IPS DF 19.7 (cell line): ENCODE measurements at places on chromosomes 11 and 22.

- DNase-seq: no peak
These were observed 80.5 kb downstream of the DGCR2 start for GRCh38 chr22:19041704-19042074.

DNA sequence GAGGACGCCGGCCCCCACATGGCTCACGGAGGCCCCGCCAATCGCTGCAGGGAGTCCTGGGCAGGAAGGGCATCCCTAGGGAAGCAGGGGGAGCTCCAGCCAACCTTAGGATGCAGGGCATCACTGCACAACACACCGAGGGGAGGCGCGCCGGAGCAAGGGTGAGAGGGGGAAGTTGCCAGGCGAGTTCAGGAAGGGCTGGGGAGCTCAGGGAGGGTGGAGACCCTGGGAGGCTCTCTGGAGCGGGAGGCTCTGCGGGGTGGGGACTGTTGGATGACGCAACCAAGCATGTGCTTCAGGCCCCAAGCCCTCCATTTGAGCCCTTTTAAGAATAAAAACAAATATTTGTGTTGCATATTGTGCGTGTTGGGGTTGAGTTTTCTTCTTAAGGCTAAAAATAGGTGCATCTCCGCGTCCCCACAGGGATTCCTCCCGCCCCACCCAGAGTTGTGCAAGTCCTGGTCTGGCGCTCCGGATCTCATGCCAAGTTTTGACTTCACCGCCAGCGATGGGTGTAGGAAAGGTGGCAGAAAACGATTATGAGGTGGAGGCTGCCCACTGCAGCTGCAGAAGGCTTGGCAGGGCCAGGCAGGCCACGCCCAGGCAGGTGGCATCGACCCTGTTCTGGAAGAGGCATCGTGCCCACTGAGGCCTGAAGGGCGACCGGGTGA, 65.2 kb downstream of the WNT7B start:
- DNase-seq: no peak

- DNase-seq: no peak
These were observed 19.8 kb downstream of the PTDSS2 start for GRCh38 chr11:469684-470560.

GRCh38 chr22:49577168-49578060, 250.3 kb downstream of the BRD1 start:
- DNase-seq: no peak

DNA sequence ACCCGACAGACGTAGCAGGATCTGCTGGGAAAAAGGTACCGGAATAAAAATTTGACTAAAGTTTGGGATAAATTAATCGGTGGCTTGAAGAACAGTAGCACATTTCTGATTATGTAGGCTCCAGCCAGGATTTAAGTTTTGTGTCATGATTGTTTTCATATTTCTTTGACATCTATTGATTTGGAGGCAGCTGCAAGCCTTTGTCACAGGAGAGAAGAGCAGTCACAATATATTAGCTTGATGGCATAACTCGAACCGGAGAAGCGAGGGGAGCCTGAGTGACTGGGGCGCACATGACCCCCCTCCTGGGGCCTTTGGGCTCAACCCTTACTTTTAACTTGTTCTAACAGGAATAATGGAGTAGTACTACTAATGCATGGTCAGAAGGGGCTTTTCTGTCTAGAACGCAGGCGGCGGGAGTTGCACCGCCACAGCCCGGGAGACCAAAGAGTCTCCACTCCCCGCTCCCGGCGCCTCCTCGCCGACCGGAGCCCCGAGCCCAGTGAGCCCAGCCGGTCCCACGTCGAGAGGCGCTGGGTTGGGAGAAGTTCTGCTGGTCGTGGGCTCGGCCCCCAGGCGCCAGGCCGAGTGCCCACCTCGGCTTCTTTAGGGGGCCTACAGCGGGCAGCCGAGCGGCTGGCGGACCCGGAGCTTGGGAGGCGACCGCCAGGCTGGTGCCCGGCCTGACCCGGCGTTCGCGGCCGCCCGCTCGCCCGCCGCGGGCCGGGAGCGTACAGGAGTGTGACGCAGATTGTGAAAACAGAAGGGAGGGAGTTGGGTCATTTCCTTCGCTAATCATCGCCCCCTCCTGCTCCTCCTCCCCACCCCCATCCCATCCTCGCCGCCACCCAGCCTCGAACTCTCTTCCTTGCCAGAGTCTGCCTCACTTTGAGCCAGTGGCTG, 15.7 kb upstream of the PAX6 start:
- no peak for DNase-seq

DNA sequence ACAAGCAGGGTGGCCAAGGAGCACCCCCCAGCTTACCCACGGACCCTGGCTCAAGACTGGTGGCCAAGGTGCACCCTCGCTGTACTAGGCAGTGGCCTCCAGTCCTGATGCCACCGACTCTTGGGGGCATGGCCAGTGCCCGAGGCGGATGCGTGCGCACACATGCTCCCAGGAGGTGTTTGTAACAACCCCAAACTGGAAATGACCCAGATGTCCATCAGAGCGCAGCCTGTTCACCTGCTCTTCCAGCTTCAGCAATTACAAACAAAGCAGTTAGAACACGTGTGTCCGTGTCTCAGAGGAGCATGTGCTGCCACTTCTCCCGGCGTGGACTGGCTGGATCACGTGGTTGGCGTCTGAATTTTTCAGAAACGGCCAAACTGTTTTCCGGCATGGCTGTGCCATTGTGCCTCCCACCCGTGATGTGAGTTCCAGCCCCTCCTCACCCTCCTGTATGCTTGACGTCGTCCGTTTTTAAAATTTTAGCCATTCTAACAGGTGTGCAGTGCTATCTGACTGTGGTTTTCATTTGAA, 7.1 kb upstream of the MUC6 start:
- no peak for DNase-seq

GRCh38 chr22:28398981-28399380, 280.7 kb downstream of the TTC28 start:
- DNase-seq: no peak

DNA sequence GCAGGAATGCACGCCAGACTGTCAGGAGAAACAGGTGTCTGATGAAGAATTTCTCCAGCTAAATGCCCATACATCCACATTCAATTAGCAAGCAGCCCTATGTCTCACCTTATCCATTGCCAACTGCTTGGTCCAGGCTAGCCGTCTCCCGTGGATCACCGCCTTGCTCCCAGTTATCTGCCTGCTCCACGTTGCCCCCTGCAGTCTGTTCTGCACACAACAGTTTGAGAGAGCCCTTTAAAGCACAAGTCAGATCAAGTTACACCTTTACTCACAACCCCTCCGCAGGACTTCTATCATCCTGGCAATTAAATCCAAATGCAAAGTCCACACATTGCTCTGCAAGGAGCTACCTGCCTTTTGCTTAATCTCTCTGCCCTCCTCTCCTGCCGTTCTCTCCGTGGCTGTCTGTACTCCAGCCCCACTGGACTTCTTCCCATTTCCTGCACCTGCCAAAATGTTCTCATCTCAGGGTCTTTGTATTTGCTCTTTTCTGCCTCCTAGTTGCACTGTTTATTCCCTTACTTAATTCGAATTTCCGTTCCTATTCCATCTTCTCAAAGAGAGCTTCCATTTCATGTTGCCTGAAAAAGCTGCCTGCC, 185.3 kb upstream of the LARGE1 start:
- DNase-seq: peak; percentile 56

- DNase-seq: no peak
These were observed 2.4 kb upstream of the OR10V1 start for GRCh38 chr11:59716051-59716450.

DNA sequence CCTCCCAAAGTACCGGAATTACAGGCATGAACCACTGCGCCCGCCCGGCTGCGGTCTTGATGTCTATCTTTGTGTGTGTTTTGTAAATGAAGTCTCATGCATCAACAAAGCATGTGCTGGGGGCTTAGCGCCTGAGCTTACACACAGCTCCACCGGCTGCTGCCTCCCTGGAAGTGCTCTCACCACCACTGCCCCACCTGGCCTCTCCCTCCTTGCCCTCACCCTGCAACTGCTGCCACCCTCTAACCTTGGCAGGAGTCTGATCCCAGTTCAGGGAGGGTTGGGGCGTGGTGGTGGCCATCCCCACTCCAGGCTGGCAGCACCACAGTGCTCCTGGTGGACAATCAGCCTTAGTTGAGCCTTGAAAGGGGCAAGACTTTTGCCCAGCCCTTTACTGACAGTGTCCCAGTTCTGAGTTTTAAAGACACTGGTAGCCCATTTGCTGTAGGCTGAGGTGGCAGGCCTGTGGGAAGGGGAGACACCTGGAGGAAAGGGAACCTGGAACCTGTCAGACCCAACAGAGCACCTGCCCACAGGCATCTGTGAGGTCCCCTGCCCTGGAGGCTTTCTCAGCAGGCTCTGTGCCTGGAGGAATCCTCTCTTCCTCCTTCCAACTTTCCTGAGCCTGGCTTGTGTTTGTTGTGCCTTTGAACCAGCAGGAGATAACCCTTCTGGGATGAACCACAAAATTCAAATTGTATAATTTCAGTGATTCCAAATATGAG, 42.4 kb upstream of the WEE1 start:
- DNase-seq: no peak

GRCh38 chr11:65121447-65121864, 478 bp downstream of the FAU start:
- DNase-seq: no peak

DNA sequence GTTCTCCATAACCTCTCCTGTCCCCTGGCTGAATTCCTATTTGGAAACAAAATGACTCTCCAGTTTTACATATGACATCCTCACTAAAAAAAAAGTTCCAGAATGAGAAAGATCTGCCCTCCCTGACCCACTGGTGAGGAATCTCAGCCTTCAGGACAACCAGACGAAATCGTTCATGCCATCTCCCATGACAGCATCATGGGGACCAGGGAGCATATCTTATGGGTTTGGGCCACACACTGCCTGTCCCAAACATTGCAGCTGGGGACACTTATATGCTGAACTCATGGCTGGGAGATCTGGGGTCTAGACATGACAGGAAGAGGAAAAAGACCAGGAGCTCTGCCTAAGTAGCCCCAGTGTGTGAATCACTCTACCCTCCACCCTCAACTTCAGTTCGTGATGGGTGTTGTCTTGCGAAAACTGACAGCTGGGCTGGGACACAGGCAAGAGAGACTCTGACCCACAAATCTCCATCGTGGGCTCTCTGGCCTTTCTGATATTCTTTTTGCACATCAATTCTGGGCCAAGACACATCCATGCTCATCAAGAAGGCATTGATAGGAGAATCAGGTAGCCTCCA, 102.0 kb downstream of the ZNF280B start:
- no peak for DNase-seq

GRCh38 chr11:130819625-130820024, 96.7 kb downstream of the SNX19 start:
- no peak for DNase-seq

- no peak for DNase-seq
These were observed 1.3 kb upstream of the NDUFV1 start for GRCh38 chr11:67605231-67606011.

GRCh38 chr11:5280582-5281102, 10.9 kb upstream of the HBE1 start:
- peak; percentile 64 for DNase-seq

DNA sequence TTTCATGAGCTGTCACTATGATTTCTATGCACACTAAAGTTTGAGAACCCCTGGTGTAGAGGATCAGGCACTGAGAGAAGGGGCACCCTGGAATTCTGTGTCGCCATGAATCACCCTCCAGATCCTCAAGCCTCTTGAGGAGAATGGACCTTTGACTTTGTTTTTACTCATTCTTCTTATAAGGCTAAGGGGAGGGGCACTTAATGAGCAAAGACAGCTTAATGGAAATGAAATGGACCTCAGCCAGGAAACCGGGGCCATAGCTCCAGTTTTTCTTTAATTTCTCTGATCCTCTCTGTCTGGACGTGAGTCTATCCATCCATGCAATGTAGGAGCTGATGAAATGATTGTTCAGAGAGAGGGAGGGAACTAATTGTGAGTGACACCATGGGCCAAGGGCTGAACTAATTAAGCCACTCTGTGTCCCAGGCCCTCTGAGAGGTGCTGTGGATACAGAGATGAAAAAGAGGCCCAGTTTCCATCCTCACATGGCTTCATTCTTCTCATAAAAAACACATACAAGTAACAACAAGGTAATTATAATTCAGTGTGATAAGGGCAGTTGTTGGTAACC, 32.8 kb downstream of the OR2AT4 start:
- DNase-seq: no peak

DNA sequence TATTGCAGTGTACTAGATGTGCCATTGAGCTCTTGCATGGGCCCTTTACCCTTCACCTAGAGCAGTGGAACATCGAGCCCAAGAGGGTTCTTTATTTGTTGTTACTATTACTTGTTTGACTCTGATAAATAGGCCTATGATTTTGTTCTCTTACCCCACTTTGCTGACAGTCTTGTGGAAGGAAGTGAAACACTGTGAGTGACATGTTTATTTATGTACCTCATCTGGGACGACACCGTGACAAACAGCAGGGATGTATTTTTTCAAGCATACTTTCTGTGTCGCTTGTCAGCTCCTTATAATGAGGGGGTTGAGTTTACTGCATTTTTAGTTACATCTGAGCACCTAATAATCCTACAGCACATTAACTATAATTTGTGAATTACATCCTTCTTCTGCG, 1010.3 kb upstream of the TENM4 start:
- DNase-seq: no peak

- no peak for DNase-seq
These were observed 1.0 kb upstream of the NPAS4 start for GRCh38 chr11:66419825-66420224.

- DNase-seq: no peak
These were observed at the start of gene PCF11 for GRCh38 chr11:83156996-83157593. Gene PCF11 (plus strand): TSS chr11:83157131. CDS start chr11:83157440, 309 bp downstream.

DNA sequence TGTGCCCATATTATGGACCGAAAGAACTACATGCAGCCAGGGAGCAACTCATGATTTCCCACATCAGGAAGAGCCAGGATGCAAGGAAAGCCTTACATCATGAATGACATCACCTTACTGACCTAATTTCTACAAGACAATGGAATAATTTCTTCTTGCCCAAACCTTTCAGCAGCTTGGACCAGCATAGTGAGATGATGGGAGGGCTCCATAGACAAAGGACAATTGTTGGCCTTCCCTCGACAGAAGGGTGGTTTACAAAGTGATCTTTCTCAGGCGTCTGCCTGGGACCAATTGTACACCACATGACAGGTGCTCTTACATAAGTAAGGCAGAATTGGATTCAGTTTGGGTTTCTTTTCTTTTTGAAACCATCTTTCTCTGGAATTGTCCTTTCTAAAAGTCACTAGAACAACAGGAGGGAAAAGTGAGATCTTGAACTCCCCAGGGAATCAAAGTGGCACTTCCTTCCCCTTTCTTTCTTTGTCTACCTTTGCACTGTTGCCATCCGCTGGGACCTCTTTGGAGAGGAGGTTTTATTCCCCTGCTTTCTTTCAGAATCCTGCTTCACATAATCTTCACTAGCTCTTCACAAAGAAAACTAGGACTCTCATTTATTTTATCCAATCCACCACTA, 51.7 kb upstream of the PAK1 start:
- no peak for DNase-seq

GRCh38 chr11:8307601-8308000, 43.9 kb upstream of the LMO1 start:
- no peak for DNase-seq

- no peak for DNase-seq
These were observed 91.5 kb downstream of the CELSR1 start for GRCh38 chr22:46445771-46446420.

GRCh38 chr11:73521621-73522020, 76.3 kb downstream of the FAM168A start:
- DNase-seq: no peak

GRCh38 chr11:7115780-7116179, 27.0 kb downstream of the RBMXL2 start:
- no peak for DNase-seq
